ENCODE measurements at places on chromosomes 13 and 19. TPM values are rescaled to one million over a fixed set of nuclear protein-coding genes. Genes with fewer than 3 reads are reported as not detected.

MBD3L2 gene
- total RNA-seq: not detected

DNA sequence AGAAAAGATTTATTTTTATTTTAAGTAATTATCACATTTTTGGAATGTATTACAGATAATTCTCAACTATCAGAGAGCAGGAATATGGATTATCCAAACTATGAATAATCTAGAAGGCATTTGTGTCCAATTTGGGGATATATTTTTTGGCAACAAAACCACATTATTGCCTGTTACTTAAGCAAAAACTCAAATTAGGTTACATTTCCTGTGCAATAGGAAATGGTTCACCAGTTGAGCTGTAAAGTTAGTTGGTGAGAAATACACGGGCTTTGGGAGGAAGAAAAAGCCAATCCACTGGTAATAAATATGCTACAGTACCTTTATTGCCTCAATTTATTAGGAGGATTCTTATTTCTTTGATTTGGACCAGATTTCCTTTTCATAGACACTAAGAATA is 1075.2 kb downstream of the PCDH9 start:
- DNase-seq: no peak

POLR1D gene
- 130 TPM for total RNA-seq

GRCh38 chr13:26538363-26539317 is 18.8 kb upstream of the WASF3 start:
- DNase-seq: no peak

DNA sequence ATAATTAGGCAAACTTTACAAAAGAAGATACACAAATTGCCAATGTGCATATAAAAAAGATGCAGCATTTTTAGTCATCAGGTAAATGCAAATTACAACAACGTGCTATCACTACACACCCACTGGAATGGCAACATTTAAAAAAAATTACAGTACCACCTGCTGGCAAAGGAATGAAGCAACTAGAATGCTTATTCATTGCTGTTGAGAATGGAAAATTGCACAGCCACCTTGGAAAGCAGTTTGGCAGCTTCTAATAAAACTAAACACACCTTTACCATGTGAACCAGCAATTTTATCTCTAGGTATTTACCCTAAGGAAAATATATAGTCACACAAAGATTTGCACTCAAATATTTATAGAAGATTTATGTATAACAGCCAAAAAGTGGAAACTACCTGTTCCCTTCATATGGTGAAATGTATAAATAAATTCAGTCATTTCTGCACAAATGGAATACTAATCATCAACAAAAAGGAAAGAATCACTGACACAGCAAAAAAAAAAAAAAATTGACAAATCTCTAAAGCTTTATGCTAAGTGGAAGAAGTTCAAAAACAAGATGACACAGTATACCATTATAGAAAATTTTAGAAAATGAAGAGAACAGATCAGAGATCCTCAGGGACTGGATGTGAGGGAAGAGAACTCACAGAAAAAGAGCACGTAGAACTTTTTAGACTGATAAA is 30.3 kb downstream of the OXGR1 start:
- no peak for DNase-seq

ERICH6B gene
- not detected for total RNA-seq

C13orf42 gene
- not detected for total RNA-seq

GRCh38 chr19:19217099-19217498 is 5.3 kb downstream of the NCAN start:
- DNase-seq: no peak

TBC1D4 gene
- total RNA-seq: 1.6 TPM
